ENCODE measurements at places on chromosomes 1 and 21. TPM values are rescaled to one million over a fixed set of nuclear protein-coding genes. Genes with fewer than 3 reads are reported as not detected.

Gene PTPN22
- 0.59 TPM for polyA plus RNA-seq

DNA sequence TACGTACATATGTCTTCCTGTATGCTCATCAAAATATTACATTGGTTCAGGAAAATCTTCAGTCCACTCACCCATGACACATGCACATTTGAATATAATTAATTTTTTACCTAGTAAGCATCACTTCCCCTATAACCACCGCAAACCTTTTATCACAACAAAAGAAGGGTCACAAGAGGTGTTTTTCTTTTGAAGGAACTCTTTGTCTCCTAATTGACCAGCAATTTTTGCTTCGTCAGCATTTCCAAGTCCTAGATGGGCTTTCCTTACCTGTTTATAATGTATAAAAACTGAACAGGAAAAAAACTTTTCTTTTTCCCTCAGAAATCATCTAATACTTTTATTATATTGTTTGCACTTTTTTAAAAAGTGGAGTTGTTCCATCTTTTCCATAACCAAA, 631.3 kb downstream of the PLA2G4A start:
- H3K27ac ChIP-seq, result no peak overlapping the region
- no peaks in the 10 kb centered on the region for H3K4me1 ChIP-seq
- no peaks in the 10 kb centered on the region for H3K36me3 ChIP-seq

DNA sequence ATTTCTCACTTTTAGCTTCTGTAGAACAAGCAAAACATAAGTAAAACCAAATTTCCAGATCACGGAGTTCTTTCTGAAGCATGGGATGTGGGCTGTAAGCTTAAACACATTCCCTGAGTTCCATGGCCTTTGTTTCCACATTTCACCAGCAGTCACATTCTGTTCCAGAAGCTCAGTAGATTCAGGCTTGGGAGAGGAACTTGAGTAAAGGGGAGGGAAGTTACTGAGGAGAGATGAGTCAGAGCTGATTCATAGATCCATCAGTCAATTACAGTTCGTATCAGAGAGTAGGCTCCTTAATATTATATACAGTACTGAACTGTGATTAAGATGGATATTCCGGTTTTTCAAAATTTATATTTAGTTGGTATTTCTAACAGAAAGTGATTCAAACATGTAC, 614.3 kb downstream of the NCAM2 start:
- no peaks in the 10 kb centered on the region for H3K4me1 ChIP-seq
- no peak overlapping the region for H3K27ac ChIP-seq
- H3K4me3 ChIP-seq, result no peak overlapping the region
- H3K27me3 ChIP-seq, result peaks cover 2% of the 10 kb centered on the region

Gene CCDC30
- 1.8 TPM for polyA plus RNA-seq

Gene S100B
- polyA plus RNA-seq, result 5.1 TPM

DNA sequence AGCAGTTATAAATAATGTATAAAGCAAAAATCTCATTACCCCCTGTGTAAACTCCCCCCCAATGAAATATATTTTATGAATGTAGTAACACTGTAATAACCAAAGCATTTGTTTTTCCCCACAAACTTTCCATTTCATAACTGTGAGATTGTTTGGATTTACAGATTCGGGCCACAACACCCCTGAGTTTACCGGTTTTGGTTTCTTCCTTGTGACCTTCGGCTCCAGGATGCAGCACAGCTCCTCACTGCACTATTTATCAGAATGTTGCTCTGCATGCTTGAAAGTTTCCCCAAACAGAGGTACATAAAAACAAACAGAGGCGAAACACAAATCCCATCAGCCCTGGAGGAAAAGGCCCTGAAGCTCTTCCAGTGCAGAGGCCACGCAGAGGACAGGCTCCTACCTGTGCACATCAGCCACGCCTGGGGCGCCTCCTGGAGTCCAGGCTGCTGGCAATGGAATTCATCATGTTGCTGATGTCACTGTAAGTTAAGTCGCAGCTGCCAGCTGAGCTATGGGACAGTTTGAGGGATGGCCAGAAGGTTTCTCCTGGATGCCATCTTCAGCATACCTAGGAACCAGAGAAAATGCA, 122.0 kb downstream of the LMO4 start:
- H3K4me3 ChIP-seq, result no peak overlapping the region
- no peaks in the 10 kb centered on the region for H3K27me3 ChIP-seq
- H3K27ac ChIP-seq, result no peak overlapping the region
- no peaks in the 10 kb centered on the region for H3K4me1 ChIP-seq
- no peak for DNase-seq

Gene TPTE
- polyA plus RNA-seq, result 0.08 TPM

GRCh38 chr1:169610858-169611257, 19.1 kb downstream of the SELP start:
- DNase-seq, result no peak
- H3K36me3 ChIP-seq, result no peaks in the 10 kb centered on the region
- no peak overlapping the region for H3K27ac ChIP-seq
- no peak overlapping the region for H3K4me3 ChIP-seq
- H3K27me3 ChIP-seq, result no peaks in the 10 kb centered on the region

Gene OR2T35
- not detected for polyA plus RNA-seq

DNA sequence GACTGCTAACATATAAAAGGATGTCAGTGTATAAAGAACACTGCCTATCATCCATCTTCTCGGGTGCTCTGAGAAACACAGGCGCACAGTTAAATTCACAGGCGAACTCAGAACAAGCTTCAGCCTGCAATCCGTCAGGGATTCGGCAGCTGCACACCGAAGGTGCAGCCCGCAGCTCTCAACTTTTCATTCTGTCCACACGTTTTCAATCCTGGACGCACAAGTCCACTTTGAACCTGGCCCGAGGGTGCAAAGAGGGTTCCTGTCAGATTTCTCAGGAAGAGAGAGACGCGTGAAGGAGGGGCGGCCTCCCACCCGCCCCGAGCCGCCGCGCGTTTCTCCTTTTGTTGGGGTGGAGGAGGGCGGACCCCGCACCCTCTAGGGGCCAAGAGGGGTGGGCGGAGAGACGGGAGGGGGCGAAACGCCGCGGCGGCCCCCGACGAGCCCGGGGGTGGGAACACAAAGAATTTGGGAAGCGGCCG, 724 bp downstream of the DOCK7 start:
- H3K4me3 ChIP-seq, result peak overlapping the region; percentile 86
- H3K27me3 ChIP-seq, result no peaks in the 10 kb centered on the region
- no peaks in the 10 kb centered on the region for H3K4me1 ChIP-seq
- peak; percentile 80 for DNase-seq

Gene SELP
- 8.6 TPM for polyA plus RNA-seq

GRCh38 chr1:235006132-235006721, 122.4 kb downstream of the TOMM20 start:
- no peaks in the 10 kb centered on the region for H3K4me1 ChIP-seq
- no peak overlapping the region for H3K27ac ChIP-seq
- no peak for DNase-seq
- H3K27me3 ChIP-seq, result no peaks in the 10 kb centered on the region
- no peaks in the 10 kb centered on the region for H3K36me3 ChIP-seq
- H3K4me3 ChIP-seq, result no peak overlapping the region

Gene OR2L2
- not detected for polyA plus RNA-seq

GRCh38 chr1:116497656-116498055, 73.2 kb downstream of the CD58 start:
- H3K4me3 ChIP-seq, result no peak overlapping the region
- H3K27ac ChIP-seq, result no peak overlapping the region
- no peaks in the 10 kb centered on the region for H3K4me1 ChIP-seq
- no peak for DNase-seq
- H3K27me3 ChIP-seq, result no peaks in the 10 kb centered on the region

Gene SPRR2A
- 6.0 TPM for polyA plus RNA-seq

Gene ERO1B
- 8.9 TPM for polyA plus RNA-seq

Gene WASF2
- 27.2 TPM for polyA plus RNA-seq

DNA sequence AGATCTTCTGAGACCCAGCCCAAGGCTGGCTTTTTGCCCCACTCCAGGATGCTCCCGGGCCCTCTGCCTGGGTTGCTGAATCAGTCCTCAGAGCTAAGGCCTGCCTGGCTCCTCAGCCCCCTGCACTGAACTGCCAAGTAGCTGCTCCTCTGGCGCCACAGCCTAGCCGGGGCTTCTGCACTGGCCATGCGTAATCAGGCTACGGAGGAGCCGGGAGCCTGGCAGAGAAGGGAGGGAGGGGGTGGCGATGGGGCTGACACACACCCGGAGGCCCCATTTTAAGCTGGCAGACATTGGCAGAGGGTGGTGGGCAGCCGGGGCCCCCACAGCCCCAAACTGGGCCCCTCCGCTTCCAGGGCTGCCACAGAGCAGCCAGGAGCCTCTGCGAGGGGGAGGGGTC, 38.7 kb downstream of the ALPL start:
- no peaks in the 10 kb centered on the region for H3K27me3 ChIP-seq
- no peak overlapping the region for H3K27ac ChIP-seq
- H3K4me3 ChIP-seq, result no peak overlapping the region
- no peak for DNase-seq
- no peaks in the 10 kb centered on the region for H3K36me3 ChIP-seq
- H3K4me1 ChIP-seq, result no peaks in the 10 kb centered on the region

DNA sequence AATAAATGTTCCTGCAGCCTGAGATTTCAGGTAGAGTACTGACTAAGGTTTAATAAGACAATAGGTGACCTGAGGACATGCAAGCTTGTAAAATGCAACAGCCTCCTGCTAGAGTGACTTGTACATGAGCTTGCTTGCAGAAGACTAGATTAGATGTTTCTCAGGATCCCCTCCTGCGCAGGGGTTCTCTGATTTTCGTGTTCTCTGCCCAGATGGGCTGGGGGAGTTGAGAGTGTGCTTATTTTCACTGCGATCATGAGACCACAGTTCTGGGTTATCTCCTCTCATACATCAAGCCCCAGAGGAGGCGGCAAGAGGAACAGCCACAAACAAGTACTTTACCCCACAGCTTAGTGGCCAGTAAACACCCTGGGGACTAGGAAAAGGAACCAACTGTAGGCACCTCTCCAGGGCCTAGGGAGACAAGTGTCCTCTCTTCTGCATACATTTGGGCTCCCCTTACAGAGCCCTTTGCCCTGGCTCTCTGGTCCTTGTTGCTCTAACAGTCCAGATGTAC, 8.0 kb downstream of the TMEM81 start:
- DNase-seq, result no peak
- no peak overlapping the region for H3K27ac ChIP-seq
- H3K27me3 ChIP-seq, result no peaks in the 10 kb centered on the region
- no peak overlapping the region for H3K4me3 ChIP-seq

DNA sequence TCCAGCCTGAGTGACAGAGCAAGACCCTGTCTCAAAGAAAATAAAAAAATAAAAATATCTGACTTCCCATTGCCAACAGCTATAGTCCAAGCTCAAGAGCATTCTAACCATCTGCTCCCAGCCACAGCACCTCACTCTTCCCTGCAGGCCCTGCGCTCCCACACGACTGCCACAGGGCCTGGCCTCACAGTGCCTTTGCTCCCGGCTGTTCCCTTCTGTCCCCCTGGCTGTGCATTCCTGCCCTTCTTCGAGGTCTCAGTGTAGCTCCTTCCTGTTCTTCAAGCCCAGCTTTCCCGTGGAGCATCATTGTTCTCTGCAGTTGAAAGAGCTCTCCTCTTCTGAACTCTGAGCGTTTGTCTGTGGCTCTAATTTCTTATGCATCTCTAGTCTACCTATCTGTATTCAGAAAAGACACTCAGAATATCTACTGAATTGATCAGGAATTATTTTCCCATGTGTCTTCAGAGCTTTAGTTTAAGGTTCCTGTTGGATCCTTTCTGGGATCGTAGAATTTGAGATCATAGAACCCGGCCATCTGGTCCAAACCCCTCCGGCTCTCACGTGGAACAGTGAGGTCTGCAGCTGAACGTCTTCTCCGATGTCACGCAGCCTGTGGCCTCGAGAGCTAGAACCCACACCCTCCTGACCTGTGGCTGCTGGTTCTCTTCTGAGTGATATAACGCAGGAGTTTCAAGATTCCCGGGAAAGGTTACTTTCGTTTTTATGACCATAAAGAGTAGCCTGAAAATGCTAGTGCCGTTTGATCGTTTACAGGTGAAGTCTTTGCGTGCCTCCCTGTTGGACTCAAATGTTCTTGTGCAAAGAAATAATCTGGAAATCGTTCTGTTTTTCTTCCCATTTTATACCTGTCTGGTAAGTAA, 54.4 kb downstream of the DOP1B start:
- no peaks in the 10 kb centered on the region for H3K4me1 ChIP-seq
- H3K27ac ChIP-seq, result no peak overlapping the region
- H3K27me3 ChIP-seq, result no peaks in the 10 kb centered on the region
- H3K36me3 ChIP-seq, result no peaks in the 10 kb centered on the region

Gene SPRR2B
- not detected for polyA plus RNA-seq

Gene LCE4A
- polyA plus RNA-seq, result not detected

GRCh38 chr1:190067592-190067991, 410.1 kb downstream of the BRINP3 start:
- H3K27ac ChIP-seq, result no peak overlapping the region
- no peaks in the 10 kb centered on the region for H3K4me1 ChIP-seq
- H3K36me3 ChIP-seq, result no peaks in the 10 kb centered on the region
- no peak for DNase-seq

GRCh38 chr1:8165595-8166360, 139.7 kb upstream of the ERRFI1 start:
- H3K27me3 ChIP-seq, result no peaks in the 10 kb centered on the region
- no peak overlapping the region for H3K27ac ChIP-seq
- no peak overlapping the region for H3K4me3 ChIP-seq
- no peaks in the 10 kb centered on the region for H3K4me1 ChIP-seq

Gene DOP1B
- polyA plus RNA-seq, result 2.9 TPM

Gene OPTC
- 0.56 TPM for polyA plus RNA-seq

- no peaks in the 10 kb centered on the region for H3K27me3 ChIP-seq
- no peaks in the 10 kb centered on the region for H3K4me1 ChIP-seq
- H3K4me3 ChIP-seq, result no peak overlapping the region
- no peak overlapping the region for H3K27ac ChIP-seq
- no peak for DNase-seq
- no peaks in the 10 kb centered on the region for H3K36me3 ChIP-seq
Observed at GRCh38 chr1:229991104-229991513, 75.9 kb upstream of the GALNT2 start.

DNA sequence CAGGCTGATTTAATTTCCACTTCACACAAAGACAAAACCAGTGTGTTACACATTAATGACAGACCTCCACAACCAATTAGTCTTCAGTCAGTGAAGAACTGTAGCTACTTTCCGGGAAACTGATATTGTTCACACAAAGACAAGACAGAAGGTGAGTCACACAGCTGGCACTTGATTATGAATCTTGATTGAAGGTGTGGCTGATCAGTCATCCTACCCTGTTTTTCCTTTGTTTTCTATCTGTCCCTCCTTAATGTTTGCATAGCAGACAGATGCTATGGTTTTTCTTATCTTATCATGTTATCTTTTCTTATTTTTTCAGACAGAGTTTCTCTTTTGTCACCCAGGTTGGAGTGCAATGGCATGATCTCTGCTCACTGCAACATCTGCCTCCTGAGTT, 185.1 kb upstream of the GREM2 start:
- no peak overlapping the region for H3K4me3 ChIP-seq
- no peaks in the 10 kb centered on the region for H3K27me3 ChIP-seq
- DNase-seq, result no peak
- H3K27ac ChIP-seq, result no peak overlapping the region

- H3K27me3 ChIP-seq, result no peaks in the 10 kb centered on the region
- DNase-seq, result no peak
- H3K4me3 ChIP-seq, result no peak overlapping the region
- H3K4me1 ChIP-seq, result no peaks in the 10 kb centered on the region
- H3K27ac ChIP-seq, result no peak overlapping the region
Observed at GRCh38 chr1:209404577-209404976, 178.9 kb upstream of the CAMK1G start.

Gene MYOM3
- 0.59 TPM for polyA plus RNA-seq

GRCh38 chr1:116440731-116441130, 67.7 kb downstream of the ATP1A1 start:
- H3K36me3 ChIP-seq, result no peaks in the 10 kb centered on the region
- no peak for DNase-seq
- H3K27ac ChIP-seq, result peak overlapping the region; percentile 55
